GM12891 (cell line): ENCODE measurements at places on chromosomes 13 and 19.

- DNase-seq, result no peak
Measured at GRCh38 chr19:47331931-47332547, at the start of gene C5AR2. TSS of gene C5AR2 (plus strand) at chr19:47332175. CDS start at chr19:47340800, 8,625 bp downstream.

GRCh38 chr19:10011974-10012373 lies 1.3 kb upstream of the RDH8 start:
- DNase-seq, result no peak

- no peak for DNase-seq
Measured at GRCh38 chr19:15644816-15645215, 4.1 kb downstream of the CYP4F3 start.

GRCh38 chr13:110376120-110376519 lies 69.0 kb downstream of the COL4A2 start:
- DNase-seq, result no peak

DNA sequence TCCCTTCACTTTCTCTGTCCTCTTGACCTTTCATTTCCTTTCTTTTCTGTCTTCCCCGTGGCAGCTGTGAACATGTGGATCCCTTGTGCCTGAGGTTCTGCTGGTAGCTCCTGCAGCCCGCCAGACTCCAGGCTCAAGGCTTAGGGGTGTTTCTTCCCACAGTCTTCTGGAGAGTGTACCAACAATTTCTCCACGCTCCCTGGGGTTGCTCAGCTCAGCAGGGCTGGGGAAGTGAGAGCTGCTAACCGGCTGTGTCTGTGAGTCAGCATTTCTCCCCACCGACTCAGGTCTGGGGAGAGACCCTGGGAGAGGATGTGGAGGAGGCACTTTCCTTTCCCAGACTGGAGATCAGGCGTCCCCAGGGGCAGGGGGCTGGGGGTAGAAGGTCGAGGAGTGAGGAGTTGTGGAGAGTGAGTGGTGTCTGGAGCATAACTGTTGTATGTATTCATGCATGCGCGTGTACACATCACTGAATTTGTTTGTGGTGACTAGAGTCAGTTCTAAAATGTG lies 193.6 kb downstream of the KCNRG start:
- DNase-seq, result no peak

- no peak for DNase-seq
Measured at GRCh38 chr13:51679616-51680015, 95.4 kb downstream of the WDFY2 start.

DNA sequence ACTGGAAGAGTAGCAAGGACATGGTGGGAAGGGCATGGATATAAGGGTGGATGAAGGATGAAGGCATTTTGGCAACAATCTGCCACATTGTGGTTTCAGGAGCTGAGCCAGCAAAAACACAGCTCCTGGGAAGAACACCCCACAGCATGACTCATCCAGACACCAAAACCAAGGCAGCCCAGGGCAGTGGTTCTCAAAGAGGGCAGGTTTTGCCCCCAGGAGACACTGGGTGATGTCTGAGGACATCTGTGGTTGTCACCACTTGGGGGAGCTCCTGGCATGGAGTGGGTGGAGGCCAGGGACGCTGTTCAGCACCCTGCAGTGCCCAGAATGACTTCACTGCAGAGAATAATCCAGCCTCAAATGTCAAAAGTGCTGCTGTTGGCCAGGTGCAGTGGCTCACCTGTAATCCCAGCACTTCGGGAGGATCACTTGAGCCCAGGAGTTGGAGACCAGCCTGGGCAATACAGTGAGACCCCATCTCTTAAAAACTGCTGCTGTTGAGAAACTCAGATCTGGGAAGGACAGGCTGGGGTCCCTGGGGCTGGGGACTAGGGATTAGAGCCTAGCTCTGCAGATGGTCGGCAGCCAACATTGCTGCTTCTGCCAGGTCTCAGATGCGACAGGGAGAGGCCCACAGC lies 16.1 kb downstream of the ZFR2 start:
- no peak for DNase-seq

DNA sequence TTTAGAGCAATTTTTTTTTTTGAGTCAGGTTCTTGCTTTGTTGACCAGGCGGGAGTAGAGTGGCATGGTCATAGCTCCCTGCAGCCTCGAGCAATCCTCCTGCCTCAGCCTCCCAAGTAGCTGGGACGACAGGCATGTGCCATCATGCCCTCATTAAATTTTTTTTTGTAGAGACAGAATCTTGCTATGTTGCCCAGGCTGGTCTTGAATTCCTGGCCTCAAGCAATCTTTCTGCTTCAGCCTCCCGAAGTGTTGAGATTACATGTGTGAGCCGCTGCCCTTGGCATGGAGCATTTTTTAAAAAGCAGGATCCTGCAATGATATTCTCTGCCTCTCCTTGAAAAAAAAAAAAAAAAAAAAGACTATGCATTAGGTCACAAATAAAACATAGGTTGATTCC lies 5.9 kb downstream of the GPR32 start:
- DNase-seq, result no peak

GRCh38 chr19:4456843-4457653 lies 546 bp downstream of the UBXN6 start:
- peak; percentile 75 for DNase-seq

DNA sequence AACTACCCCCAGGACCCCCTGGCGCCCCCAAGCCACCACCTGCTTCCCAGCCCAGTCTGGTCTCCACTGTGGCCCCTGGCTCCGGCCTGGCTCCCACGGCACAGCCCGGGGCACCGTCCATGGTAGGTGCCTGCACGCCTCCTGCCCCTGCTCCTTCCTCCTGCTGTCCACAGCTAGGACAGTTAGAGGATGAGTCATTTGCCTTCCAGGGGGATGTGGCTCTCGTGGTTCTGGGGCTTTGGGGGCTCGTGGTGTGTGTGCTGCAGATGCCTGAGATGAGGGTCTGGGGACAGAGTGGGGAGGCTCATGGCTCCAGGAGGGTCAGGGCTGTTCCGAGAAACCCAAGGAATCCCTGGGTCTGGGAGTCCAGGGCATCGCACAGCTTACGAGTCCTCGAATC lies 12.7 kb downstream of the MED25 start:
- DNase-seq, result no peak

DNA sequence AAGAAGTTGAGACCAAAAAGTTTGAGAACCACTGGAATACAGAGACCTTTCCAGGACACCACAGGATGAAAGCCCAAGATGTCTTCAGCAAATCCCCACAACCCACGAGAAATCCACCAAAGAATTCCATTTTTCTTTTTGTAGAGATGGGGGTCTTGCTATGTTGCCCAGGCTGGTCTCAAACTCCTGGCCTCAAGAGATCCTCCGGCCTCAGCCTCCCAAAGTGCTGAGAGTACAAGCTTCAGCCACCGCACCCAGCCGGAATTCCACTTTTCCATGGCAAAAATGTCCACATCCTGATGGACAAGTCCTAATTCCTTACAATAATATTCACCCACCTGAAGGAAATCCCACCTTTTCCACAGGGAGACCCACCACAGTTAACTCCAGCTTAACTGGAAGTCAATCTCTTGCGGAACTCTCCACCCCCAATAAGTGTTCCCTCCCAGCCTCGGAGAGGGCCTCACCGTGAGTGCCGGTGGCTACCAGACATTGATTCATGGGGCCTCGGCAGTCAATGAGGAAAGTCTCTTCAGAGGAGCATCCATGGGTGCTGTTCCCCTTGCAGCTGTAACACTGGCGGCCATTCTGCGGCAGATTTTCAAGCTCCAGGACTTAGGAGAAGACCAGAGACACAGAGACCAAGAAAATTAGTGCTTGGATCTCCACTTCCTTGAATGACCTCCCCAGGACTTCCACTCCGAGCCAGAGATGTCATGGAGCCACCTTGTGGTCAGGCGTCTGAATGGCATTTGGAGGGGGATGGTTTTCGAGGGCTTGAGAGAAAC lies 12.3 kb upstream of the CADM4 start:
- DNase-seq, result no peak

DNA sequence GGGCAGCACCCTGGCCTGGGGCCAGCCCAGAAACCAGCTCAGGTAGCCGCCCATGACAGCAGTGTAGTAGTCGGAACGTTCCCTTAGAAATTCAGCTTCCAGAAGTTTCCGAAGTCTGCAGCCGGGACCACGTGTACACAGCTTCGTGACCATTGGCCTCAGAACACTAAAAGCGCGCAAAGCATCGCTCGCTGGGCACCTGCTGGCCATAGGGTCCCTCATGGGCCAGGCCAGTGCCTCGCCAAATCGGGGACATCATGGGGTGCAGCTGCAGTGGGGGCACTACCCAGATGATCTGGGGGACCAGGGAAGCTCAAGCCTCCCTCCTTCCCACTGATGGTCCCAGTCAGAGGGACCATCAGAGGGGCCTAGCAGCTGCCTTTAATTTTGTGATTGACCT lies 384.5 kb downstream of the MTUS2 start:
- DNase-seq, result no peak

GRCh38 chr13:30576528-30576927 lies 41.2 kb upstream of the USPL1 start:
- no peak for DNase-seq

- no peak for DNase-seq
Measured at GRCh38 chr13:45700971-45701900, 884 bp upstream of the CBY2 start.

DNA sequence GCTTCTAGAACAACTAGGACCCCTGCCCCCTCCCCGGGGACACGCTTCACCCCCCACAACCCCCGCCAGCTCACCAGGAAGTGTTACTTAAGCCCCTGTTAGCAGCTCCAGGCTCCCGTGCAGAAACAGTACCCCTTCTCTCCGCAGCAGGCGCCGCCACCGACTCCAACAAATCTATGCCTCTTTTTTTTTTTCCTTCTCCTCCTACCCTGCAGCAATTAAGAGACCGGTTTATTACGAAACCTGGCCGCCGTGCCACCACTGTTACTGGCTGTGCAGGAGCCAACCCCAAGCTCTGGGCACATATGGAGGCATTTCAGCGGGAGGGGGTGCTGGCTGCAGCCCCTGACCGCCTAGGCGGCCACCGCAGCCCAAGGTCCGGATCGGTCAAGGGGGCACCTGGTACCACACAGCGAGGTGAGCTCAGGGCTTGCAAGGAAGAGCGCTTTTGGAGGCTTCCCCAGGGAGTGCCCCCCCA lies 2.4 kb downstream of the GADD45B start:
- DNase-seq, result no peak

DNA sequence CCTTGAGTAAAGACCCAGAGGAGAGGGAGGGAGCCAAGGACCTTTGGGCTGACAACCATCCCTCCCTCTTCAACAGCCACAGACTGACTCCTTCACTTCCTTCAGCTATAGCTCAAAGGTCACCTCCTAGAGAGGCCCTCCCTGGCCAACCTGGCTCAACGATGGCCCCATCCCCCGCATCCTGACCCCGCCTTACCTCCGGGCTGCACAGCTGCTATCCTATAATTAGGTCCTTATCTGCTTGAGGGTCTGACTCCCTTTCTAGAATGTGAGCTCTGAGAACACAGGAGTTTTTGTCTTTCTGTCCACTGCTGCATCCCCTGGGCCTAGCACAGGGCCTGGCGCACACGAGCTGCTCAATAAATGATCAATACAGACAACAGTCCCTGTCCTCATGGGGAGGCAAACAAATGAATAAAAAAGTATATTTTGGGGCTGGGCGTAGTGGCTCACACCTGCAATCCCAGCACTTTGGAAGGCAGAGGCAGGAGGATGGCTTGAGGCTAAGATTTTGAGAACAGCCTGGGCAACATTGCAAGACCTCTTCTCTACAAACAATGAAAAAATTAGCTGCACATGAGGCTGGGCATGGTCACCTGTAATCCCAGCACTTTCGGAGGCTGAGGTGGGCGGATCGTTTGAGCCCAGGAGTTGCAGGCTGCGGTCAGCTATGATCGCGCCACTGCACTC lies 6.6 kb upstream of the LGALS4 start:
- DNase-seq, result no peak

DNA sequence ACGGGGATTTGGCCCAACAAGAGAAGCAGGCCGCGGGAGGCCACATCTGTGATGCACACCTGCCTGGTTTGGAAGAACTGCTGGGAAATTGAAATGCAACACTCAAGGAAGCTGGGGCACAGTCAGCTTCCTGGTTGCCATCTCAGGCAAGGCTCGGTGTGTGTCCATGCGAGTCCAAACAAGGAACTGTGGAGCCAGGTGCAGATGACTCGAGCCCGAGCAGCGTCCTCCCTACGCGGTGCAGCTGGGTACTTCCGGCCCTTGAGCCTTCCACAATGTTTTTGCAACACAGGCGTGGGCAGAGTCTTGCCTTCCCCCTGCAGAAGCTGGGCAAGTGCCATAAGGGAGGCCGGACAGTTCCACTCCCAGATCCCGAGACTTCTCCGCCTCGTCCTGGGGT lies 94.6 kb downstream of the CRYL1 start:
- no peak for DNase-seq

DNA sequence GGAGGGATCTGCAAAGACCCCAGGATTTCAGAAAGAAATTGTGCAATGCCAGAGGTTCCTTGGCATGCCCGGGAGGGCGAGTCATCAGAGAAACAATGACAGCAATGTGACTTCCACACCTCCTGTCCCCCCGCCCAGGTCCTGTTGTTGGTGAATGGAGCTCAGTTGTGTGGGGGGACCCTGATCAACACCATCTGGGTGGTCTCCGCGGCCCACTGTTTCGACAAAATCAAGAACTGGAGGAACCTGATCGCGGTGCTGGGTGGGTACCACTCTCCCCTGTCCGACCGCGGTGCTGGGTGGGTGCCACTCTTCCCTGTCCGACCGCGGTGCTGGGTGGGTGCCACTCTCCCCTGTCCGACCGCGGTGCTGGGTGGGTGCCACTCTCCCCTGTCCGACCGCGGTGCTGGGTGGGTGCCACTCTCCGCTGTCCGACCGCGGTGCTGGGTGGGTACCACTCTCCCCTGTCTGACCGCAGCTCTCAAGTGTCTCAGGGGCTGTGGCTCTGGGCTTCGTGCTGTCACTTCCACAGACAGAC lies 5.2 kb upstream of the F10 start:
- no peak for DNase-seq

GRCh38 chr19:27676334-27676733 lies 1536.6 kb downstream of the UQCRFS1 start:
- DNase-seq, result no peak

DNA sequence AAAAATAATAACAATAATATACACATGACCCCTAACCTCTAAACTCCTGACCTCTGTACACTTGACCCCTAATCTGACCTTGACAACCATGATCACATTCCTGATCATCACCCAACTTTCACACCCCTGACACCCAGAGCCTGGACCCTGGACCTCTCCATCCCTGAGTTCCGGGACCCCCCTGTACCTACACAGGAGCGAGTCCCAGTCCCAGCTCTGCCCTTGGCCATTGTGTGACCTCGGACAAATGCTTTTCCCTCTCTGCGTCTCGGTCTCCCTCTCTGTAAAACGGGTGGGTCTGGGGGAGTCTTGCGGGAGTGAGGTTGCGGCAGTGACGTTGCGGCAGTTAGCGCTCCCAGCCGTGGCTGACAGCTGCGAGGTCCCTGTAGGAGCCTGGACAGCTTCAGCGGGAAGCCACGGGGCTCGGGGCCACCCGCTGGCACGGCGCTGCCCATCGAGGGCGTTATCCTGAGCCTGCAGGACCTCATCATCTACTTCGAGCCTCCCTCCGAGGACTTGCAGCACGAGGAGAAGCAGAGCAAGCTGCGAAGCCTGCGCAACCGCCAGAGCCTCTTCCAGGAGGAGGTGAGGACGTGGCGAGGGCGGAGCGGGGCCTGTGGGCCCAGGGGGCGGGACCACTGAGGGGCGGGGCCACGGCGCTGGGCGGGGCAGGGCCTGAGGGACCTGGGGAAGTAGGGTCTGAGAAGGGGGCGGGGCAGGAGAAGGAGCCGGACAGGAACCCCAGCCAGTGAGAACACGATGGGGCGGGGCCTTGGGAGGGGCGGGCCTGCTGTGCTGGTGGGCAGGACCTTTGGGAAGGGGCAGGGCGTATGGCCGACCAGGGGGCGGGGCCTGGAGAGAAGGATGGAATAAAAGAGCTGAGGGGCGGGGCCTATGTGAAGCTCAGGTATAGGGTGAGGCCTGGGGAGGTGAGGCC lies 19.2 kb downstream of the RYR1 start:
- no peak for DNase-seq

GRCh38 chr13:98751861-98752466 lies 508 bp downstream of the SLC15A1 start:
- DNase-seq, result no peak

- DNase-seq, result no peak
Measured at GRCh38 chr19:3479834-3480215, 500 bp downstream of the SMIM24 start.
